Smooth muscle cell of the pulmonary artery (primary cell): ENCODE measurements at places on chromosomes 3 and 15. TPM values are rescaled to one million over a fixed set of nuclear protein-coding genes. Genes with fewer than 3 reads are reported as not detected.

ISLR2 gene
- total RNA-seq = 0.07 and 0.10 TPM in 2 replicates

FAM81A gene
- 0.20 and 0.33 TPM in 2 replicates for total RNA-seq

ITPKA gene
- 0.76 and 0.91 TPM in 2 replicates for total RNA-seq

TIMP4 gene
- total RNA-seq = 1.1 and 3.2 TPM in 2 replicates

SLC24A5 gene
- total RNA-seq = not detected in 2 replicates

CCDC191 gene
- total RNA-seq = 2.0 and 2.4 TPM in 2 replicates

EPB42 gene
- 0.23 TPM in 1 of 2 replicates, not detected in the other for total RNA-seq

TMEM158 gene
- 17.7 and 112 TPM in 2 replicates for total RNA-seq
